ENCODE measurements at places on chromosomes 4 and X. TPM values are rescaled to one million over a fixed set of nuclear protein-coding genes. Genes with fewer than 3 reads are reported as not detected.

Gene CXorf65
- not detected for total RNA-seq

- peak; percentile 33 for DNase-seq
These were observed 64.8 kb downstream of the TSC22D3 start for GRCh38 chrX:107710617-107711391.

Gene MAGEA2
- 48.1 TPM for total RNA-seq

Gene PRRG3
- total RNA-seq, result not detected

DNA sequence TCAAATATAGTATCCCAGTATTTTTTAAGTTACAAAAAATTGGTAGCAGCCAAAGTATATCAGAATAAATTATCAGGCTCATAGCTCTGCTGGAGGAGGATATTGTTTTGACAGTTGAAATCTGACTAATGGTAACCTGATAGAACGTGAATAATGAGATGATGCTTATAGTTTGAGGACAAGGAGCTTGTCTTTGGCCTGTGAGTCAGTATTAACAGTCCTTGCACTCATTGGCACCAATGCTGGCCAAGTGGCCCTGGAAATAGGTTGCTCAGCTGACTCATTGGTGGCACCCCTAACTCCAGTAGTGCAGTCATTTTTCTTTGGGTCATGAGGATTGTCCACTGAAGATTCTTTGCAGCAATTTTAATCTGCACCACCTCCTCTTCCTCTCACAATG is 203.3 kb upstream of the JADE1 start:
- DNase-seq, result no peak

DNA sequence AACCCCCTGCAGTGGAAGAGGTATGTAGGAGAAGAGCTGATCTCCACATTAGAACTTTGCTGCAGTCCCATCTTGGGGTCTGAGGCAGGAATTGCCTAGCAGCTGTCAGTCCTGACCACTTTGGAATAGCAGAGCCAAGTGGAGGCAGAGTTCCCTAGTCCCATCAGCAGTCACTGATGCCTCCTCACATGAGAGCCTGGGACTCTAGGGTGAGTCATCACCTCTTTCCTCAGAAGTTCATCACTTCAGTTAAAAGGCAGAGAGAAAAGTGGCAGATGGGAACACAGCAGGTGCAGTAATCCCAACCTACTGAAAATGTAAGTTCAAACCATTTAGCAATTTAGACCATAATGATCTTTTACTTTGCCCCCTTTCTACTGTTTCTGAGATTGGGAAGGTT is 73.9 kb upstream of the MED14 start:
- DNase-seq, result no peak

GRCh38 chrX:46758163-46758955 is 559 bp downstream of the SLC9A7 start:
- DNase-seq, result no peak

Gene MCTS1
- 49.5 TPM for total RNA-seq

Gene GPRIN3
- total RNA-seq, result 0.39 TPM

DNA sequence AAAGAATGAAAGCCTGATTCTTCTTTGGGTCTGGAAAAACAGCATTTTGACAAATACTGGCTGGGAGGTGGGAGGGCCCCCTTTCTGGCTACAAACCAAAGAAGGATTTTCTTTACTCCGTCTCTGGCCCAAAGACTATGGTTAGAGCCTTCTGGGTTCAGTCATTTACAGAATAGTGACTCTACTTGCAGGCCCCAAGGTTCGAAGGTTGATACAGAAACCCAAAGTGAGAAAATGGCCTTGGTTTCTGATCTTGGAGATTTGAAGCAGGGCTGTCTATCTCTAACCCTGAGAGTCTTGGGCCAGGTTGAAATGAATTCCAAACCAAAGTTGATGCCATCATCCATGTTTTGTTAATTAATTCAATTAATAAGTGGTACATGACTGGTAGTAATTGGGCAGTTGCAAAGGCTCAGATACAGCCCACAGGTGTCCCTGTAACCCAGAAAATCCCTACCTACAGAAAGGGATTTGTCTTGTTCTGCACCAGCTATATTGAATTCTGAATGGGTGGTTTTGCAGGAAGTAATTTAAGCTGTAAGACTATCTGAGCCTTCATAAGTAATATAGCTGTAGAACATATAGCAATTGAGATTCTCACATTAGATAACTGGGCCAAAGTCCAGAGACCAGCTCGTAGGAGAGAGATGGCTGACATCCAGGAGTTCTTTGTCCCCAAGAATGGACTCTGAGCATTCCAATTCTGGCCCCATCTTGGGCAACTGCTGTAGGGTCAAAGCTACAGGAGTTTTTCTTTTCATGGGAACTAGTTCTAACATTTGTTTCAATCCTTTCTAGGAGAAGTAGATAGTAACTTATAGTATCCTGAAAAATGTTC is 34.5 kb downstream of the CHRNA9 start:
- no peak for DNase-seq

DNA sequence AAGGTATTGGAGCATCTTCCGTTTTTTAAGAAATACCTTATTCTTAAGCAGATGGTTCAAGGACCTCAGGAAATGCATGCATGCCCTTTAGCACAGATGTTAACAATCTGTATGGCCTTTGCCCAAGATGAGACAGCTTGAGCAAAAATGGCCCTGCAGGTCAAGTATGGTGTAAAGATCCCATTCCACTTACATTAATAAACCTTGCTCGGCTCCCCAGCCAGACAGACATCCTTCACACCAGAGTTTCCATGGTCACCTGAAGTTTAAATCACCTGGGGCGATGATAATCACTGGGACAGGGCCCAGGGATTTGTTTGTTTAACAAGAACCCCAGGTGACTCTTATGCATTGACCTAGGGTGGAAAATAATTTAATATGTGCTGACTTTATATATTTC is 287.0 kb upstream of the NOCT start:
- DNase-seq, result no peak

Gene GAGE12H
- not detected for total RNA-seq

Gene MMRN1
- 0.12 TPM for total RNA-seq

GRCh38 chr4:165844161-165844560 is 28.9 kb upstream of the TLL1 start:
- DNase-seq, result no peak
